ENCODE measurements at places on chromosomes 6 and 20.

DNA sequence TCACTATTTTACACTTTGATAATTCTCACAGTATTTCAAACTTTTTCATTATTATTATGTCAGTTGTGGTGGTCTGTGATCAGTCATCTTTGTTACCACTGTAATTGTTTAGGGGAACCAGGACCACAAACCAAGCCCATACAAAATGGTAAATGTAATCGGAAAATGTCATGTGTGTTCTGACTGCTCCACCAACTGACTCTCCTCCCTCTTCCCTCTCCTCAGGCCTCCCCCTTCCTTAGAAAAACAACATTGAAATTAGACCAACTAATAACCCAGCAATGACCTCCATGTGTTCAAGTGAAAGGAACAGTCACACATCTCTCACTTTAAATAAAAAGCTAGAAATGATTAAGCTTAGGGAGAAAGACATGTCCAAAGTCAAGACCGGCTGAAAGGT is 63.8 kb downstream of the GMDS start:
- no peak for DNase-seq

DNA sequence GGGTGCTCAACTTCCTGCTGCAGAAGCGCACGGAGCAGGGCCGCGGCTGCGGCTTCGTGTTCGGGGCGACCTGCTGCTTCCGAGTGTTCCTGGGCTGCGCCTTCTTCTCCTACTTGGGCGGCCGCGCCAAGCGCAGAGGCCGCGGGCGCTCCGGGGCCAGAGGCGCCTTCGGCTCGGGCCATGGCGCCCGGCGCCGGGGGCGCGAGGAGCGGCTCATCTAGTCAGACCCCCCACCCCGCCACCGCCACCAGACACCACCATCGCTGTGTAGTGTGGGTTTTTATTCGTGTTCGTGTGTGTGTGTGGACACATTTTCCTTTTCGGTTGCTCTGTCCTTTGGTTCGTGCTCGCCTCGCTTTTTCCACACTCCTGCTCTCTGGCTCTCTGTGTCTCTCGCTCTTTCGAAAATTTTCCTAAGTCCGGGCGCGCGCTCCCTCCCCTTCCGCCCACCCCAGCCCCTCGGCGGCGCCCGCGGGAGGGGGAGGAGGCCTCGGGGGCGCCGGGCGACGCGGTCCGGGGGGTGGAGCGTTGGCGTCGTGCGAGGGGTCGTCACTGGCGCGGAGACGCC is 38.1 kb downstream of the GNAS start:
- peak; percentile 56 for DNase-seq

GRCh38 chr6:44667226-44667625 is 279.7 kb downstream of the CDC5L start:
- DNase-seq = no peak

GRCh38 chr6:126267626-126268025 is 72.3 kb upstream of the CENPW start:
- DNase-seq = no peak

DNA sequence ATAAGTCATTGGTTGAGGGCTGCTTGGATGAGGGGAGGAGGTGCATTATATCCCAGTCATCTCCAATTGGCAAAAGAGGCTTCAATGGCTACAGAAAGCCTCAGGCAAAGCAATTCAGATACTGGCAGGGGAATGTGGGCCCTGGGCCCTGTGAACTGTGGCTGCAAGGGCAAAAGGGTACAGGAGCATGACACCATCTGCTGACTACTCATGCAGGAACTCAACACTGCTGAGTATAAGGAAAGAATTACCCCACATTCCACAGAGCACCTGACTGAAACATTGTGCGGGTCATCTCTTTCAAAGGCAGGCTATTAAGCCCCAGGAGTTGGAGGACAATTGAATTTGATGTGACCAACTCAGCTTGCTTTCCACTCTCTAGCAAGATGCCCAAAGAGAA is 92.1 kb upstream of the SPTLC3 start:
- no peak for DNase-seq

GRCh38 chr20:8287340-8287739 is 155.3 kb downstream of the PLCB1 start:
- DNase-seq = no peak

- no peak for DNase-seq
Observed at GRCh38 chr6:43978473-43979346, 148.5 kb downstream of the MRPL14 start.

DNA sequence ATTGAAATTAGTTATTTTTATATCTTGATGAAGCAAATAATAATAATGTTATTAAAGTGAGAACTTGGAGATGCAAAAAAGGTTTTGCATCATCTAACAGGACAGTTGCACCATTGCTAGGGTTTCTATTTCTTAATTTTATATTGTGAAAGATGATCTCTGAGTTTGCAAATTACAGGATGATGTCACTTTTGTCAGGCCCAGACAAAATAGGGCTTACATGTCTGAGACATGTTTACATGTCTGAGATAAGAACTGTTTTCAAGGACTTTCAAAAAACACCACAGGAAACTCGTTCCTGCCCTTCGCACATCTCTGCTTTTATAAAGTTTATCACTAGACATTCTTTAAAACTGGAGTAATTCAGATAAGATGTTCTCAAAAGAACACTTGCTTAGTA is 1075.8 kb upstream of the MANEA start:
- DNase-seq = no peak

GRCh38 chr20:40636486-40636885 is 52.5 kb downstream of the MAFB start:
- DNase-seq = no peak

GRCh38 chr6:1624851-1625781 is 15.4 kb downstream of the FOXC1 start:
- no peak for DNase-seq

DNA sequence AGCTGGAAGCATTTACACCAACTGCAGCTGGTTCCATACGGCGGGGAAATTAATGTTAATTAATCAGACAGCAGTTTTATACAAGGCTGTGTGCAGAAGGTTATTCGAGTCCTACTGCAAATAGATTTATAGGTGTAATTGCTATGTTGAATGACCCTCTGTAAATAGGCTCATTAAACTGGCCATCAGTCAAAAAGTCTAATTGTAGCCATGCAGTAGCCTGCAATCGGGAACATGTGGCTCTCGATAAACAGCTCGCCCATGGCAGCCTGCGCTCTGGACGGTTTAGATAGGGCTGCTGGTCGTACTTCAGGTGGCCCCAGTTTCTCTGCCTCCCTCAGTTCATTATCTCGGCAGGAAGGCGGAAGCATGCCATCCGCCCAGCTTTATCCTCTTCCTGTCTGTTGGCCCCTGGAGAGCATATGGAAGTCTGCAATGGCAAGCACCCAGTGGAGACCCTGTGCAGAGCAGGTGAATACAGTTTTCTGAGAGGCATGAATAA is 143.2 kb downstream of the MBOAT1 start:
- no peak for DNase-seq

- peak; percentile 4 for DNase-seq
Observed at GRCh38 chr20:24066076-24066700, 77.6 kb upstream of the GGTLC1 start.

DNA sequence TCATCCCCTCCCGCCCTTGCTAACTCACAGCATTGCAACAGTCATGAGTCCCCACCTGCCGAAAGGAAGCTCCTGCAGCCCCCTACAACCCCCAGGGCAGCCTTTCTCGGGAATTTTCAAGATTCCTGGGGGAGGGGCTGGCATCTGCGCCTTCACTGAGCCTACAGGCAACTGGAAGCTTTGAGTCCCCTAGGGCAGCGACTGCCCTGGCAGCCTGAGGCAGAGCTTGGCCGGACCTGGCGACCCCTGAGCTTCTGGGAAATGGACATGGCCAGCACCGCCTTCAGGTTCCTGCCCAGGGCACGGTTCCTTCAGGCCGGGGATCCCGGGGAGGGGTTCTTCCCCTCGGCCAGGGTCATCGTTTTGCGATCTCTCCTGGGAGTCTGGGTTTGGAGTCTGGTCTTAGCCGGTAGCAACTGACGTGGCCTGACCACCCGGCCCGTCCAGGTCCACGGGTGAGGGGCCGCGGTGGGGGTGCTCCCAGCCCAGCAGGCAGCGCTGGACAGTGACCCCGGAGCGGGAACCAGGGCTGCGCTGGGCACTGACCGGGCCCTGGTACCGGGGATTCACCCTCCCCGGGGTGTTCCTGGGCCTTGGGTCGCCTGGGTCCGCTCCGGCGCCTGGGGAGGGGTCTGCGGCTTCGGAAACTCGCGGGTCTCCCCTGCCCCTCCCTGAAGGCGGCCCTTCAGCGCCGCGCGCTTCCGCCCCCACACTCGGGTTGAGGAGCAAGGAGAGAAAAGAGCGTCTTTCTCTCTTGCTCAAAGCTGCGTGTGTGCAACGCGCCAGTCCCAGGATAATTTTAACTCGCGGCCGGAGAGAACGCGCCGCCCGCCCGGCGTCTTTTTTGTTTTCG is 593 bp upstream of the COL9A3 start:
- no peak for DNase-seq

DNA sequence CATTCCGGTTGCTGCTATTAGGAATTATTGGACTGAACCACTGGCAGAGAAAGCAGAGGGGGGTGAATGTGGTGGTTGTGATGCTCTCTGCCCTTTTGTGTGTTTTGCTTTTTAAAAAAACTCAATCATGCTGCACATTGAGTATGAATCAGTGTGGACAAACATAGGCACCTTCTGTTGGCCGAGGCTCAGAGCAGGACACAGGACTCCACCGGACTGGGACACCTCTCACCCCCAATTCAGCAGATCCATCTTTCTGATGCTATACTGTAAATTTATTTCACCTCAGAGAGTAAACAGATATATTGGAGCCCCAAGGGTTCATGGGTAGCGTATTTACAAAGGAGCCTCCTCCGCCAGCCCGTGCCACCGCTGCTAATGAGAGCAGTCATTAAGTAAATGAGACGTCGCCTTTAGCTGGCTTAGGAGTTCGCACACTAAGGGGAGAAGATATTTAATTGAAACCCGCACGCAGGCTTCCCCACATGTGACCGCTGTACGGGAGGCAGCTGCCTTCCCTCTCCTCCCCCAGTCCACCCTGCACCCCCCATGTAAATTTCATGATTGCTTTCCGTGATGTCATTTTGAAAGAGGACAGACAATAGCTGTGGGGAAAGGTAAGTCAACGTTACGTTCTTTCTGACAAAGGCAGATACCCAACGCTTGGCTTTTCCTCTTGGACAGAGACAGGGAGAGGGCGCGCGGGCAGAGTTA is at the start of gene MYT1:
Gene MYT1 (plus strand): TSS at position 330 of the 714 bp plus-strand sequence. CDS start 34,410 bp downstream, outside the sequence.
- DNase-seq = no peak

DNA sequence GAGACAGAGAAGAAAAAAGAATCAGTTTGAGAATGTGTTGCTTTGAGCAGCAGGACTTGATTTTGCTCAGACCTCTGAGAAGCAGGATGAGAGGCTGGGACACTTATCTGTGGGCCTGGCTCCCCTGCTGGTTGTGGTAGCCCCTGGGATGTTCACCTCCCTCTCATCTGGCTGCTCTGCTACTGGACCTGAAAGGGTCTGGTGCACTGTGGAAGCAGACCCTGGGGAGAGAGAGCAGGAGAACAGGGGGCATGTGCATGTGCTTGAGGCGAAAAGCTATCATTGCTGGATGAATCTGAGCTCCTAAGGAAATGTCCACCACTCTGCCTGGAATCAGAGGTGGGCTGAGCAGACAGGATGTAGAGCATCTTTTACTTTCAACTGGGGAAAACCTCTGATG is 161.1 kb downstream of the SCP2D1 start:
- DNase-seq = no peak

DNA sequence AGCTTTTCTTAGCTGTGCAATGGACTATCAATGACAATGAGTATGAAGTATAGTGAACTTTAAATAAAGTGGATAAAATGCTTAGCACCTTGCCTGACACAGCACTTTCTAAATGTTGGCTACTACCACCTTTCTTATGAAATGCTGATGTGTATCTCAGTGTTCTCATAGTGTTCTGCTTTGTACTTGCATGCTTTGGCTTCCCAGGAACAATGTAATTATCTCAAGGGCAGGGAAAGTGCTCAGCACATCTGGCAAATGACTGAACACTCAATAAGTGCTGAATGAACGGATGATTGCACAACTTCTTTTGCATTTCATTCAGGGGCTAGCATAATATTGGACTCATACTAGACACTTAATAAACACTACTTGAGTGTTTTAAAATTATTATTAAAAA is 28.2 kb upstream of the NOX3 start:
- no peak for DNase-seq

GRCh38 chr6:159758031-159759001 is 3.5 kb upstream of the ACAT2 start:
- DNase-seq = no peak

- DNase-seq = no peak
Observed at GRCh38 chr6:50889497-50889896, 70.8 kb downstream of the TFAP2B start.

DNA sequence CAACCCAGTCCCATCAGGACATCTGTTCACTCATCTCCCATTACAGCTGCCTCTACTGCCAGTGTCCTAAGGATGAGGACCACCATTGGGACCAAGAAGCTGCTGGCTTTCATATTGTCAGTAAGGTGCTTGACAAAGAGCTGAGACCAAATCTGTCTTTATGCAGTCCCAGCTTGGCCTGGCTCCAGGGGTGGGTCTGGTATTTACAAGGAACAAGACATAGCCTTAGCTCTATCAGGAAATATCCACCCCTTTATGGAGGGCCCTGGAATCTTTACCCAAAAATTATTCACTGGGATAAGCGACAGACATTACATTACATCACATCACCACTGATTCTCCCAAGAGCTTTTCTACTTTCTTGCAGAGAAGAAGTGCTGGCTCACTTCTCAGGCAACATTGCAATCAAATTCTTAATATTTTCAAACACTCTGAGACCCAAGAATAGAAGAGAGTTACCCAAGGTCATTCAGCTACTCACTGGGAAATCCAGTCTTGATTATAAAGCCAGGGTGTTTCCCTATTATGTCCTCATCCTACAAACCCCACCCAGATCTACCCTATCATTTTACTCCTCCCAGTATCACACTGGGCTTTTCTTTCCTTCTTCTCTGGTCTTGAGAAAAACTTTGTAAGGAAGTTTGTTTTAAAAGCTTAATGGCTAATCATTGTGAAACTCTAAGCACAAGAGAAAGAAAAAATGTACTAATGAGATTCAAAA is 11.5 kb upstream of the PI3 start:
- no peak for DNase-seq

GRCh38 chr6:1322696-1323219 is 10.9 kb downstream of the FOXQ1 start:
- DNase-seq = no peak

DNA sequence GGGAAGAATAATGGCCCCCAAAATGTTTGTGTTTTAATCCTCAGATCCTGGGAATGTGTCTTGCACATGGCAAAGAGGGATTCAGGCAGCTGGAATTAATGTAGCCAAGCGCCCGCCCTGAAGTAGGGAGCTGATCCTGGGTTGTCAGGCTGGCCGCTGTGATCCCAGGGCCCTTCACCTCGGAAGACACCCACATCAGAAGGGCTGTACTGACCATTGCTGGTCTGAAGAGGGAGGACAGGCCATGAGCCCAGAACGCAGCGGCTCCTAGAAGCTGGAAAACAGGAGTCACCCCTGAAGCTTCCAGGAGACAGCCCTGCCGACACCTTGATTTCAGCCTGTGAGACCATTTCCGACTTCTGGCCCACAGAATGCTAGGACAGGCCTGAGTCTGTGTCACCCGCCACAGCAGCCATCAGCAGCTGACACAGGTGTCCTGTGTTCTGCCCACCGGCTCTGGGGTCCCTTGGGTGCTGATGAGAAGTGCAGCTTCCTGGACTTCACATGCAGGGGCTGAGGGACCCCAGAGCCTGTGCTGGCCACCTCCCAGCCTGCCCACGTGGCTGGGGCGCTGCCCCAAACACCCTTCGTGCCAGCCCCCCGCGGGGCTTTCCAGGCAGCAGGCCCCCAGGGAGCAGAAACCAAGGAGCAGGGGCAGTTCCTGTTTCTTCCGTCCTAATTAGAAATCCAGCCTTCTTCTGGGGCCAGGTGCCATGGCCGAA is 86.3 kb downstream of the ERMARD start:
- DNase-seq = no peak

Measured in stimulated activated CD8-positive, alpha-beta memory T cell treated with anti-CD3 and anti-CD28 coated beads, Interleukin-12 subunit alpha, Interleukin-12 subunit beta, amount 100 ng/mL, for 1 hour (primary cell).